CD4-positive, alpha-beta T cell (primary cell): ENCODE measurements at places on chromosomes 1 and 21.
A peak's percentile ranks its signal among the peaks of the same experiment; 100 is the strongest.

DNA sequence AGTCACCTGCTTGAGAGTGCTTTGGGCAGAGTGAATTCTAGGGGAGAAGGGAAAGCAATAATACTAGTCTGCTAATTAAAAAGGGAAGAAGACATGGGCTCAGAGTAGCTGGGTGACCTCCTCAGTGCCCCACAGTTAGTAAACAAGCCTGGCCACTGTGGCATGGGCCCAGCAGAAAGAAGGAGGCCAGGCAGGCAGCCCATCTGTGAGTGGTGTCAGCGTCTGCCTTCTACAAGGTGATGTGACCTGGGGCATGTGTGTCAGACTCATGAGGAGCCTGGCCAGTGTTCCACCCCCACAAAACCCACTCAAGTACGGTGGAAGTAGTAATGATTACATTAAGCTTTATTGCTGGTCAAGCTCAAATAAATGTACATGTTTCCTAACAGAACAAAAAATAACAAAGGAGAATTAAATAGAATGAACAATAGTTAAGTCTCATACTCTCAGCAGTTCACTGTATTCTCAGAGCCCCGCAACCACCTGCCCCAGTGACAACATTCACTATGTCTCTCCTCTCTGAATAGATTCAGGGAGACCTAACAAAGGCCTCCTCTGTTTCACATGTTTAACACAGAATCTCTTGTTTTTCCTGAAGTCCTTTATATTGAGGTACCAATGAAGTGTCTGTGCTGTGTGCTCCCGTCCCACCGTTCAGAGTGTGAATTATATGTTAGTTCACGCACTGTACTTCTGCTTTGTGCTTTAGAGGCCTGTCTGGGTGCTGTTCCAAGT is 32.5 kb downstream of the SLC22A15 start:
- no peak for DNase-seq

DNA sequence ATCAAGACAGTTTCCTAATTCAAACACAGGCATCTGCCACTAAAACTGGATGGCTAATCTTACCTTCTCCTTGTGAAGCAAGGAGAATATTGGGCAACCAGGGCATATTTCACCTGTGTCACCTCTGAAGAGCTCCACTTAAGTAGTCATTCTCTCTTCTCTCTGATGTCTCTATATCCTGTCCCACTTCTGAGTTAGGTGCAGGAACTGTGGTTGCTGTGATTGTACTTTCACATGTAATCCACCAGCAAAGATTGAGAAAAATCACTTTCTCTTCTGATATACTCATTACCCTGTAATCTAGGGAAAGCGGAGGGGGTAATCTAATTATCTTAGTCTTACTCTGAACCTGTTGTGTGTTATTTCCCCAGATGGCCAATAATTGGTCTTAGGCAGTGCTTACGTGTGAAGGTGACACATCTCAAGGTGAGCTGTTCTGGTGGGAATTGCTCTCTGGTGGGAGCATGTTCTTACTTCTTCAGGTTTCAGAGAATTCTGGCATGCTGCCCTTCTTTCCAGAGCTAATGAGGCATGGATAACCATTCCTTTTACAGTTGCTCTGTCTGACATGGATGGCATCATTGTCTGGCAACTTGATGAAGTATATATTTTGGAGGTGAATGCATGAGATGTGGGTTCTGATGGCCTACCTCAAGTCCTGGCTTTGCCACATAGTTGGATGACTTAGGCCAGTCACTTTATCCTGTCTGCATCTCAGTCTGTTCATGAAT is 12.0 kb downstream of the XCL2 start:
- no peak for DNase-seq

DNA sequence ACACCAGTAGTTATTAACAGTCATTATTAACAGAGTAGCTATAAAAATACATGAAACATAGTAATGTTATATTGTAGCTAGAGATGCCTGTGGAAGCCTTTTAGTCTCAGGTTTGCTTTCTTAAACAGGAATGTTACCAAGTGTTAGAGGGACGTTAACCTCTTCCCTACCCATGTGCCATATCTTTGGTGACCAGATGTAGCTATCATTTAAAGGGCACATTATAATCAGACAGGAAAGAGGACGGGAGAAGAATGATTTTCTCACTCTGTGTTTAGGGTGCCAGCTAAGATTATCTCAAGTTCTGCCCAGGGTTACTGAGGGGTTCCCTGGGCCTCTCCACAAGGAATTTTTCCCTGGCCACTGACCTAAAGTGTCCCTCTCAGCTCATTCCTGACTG is 20.9 kb upstream of the UBL4B start:
- no peak for DNase-seq

DNA sequence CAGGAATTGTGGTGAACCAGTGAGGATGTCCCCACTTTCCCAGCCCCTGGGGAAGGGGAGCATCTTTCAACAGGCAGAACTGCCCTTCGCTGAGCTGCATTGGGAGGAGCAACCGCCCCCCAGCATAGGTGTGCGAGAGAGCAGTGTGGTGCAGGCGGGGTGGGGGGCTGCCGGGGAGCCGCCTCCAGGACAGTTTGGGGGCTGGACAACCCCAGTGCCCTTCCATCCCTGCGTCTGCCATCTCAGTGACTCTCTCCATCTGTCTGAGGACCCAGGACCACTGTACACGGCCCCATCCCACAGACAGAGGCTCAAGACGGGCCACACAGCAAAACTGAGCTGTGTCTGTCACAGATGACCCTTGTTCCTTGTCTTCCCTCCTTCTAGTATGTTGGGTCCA is 14.2 kb downstream of the PODN start:
- DNase-seq, result no peak

GRCh38 chr21:41839387-41840000 is 39.6 kb downstream of the PRDM15 start:
- no peak for DNase-seq

DNA sequence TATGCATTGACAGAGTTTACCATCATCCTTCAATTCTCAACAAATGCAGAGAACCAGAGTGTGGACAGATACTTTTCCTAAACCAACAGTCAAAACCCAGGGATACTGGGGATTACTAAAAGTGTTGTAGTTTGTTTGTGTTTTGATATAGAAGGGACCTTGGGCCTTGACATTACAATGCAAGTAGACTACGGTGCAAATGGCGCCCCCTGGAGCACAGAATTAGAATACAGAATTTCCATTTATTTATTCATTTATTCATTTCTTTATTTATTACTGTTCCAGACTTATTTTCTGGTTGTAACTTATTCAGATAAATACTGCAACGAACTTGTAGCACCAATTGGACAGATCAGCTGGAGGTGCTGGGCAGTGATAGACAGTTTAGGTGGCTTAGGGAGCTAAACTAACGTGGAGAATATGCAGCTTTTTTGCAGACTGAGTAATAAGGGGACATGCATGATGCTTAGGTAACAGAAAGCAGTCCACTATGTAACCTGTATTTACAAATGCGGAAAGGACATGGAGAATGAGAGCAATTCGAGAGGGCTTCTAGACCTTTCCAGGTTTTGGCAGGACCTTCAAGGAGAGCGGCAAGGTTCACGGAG is 42.6 kb downstream of the KIRREL1 start:
- DNase-seq, result peak; percentile 6

DNA sequence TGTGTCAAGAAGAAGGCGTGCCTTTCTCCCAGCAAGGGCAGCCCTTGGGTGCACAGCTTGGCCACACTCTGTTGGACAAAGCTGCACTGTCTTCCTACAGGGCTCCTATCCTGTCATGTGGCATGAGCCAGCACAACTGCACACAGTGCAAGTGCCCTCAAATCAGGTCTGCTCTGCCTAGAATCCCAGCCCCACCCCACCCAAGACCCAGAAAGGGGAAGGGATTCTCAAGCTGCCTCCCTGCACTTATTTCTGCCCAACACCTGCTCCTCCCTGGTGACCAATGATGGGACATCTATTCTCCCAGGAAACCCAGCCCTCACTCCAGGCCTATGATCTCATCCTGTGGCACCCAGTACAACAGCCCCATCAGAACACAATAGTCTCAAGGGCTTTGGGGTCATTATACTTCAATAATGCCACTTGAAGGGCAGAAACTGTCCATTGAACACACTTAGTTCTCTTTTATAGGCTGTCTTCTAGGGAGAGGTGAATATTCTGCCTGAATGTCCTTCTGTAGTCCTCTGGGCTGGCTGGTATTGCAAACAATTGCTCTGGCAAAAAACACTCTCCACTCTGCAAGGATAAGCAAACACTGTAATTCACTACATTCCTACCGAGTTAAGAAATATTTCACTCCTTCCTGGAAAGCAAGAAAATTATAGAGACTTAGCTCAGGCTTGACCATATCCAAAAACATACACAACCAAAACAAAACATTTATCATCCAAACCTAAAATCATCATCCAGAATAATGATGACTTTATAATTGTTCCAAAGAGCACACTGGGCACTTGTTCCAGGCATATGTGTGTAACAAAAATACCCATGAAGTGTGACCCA is 43.1 kb upstream of the IGSF3 start:
- DNase-seq, result no peak

- no peak for DNase-seq
Observed at GRCh38 chr1:219875860-219876259, 52.5 kb downstream of the SLC30A10 start.
